ENCODE measurements at places on chromosomes 1 and 21.
A peak's percentile ranks its signal among the peaks of the same experiment; 100 is the strongest.

GRCh38 chr1:175376194-175376593, 183.6 kb upstream of the KIAA0040 start:
- DNase-seq: no peak

- DNase-seq: no peak
Measured at GRCh38 chr1:212256369-212256768, 28.8 kb upstream of the PPP2R5A start.

DNA sequence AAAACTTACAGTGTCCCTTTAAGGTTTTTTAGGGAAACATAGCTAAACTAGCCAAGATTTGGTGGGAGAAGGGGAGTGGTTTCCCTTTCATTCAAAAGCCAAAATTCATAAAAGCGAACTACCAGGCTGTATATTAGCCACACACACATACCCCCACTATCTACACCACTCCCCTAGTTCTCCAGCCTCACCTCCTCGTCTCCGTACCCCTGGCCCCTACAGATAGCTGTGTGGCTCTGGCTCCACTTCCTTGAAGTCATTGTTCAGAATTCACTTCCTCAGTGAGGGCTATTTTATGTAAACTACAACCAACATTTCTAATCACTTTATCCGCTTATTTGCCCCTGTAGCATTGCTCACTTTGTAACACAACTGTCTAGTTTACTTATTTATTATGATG, 5.3 kb upstream of the DPH5 start:
- no peak for DNase-seq

DNA sequence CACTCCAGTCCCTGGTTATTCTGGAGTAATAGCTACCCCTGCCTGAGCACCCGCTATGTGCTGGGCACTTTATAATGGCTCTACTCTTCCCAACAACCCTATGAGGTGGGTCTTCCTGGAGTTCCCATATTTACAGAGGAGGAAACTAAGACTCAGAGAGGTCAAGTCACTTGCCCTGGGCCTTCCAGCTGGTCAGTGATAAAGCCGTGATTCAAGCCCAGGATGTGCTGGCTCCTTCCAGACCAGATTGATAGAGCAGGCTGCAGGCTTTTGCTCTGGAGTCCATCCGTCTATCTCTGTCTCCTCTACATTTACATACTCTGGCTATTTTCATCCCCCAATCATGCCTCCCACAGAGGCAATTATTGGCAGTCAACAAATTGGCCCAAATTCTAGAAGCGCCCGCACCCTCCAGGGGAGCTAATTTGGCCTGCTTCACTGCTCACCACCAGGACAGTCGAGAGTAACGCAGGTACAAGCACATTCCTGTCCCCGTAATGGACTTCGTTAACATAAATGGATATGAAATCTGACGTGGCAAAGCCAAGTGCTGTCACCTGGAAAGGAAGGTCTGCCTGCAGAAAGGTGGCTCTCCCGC, 39.8 kb upstream of the SELENON start:
- DNase-seq: peak; percentile 55

GRCh38 chr21:35324372-35325220, 275.5 kb upstream of the RUNX1 start:
- DNase-seq: no peak

GRCh38 chr1:203652724-203653461, 26.3 kb downstream of the ATP2B4 start:
- peak; percentile 14 for DNase-seq

Measured in DMS79 treated with DMSO at 0.1 percent for 48 hours (cell line).